ENCODE measurements at places on chromosomes 2 and 18.

DNA sequence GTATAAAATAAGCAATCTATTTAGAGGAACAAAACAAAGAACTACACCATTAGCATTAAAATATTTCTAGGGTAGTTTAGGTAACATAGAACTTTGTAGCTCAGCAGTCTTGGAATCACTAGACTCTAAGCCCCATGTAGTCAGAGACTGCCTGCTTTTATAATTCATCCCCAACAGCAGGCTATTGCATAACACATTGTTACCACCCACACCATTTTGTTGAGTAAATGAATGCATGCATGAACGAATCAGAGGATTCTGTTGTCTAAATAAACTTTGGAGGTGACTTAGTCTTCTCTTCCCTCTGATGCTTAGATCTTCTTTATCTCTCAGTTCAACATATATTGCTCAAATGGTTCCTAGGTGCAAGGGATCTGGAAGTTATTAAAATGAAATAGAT is 167.6 kb upstream of the TNP1 start:
- DNase-seq, result no peak

GRCh38 chr2:127176371-127177311 is 43.5 kb downstream of the CYP27C1 start:
- DNase-seq, result no peak

- DNase-seq, result no peak
These were observed 2.4 kb upstream of the DTNA start for GRCh38 chr18:34707670-34708069.

GRCh38 chr18:48884771-48885170 is 66.0 kb downstream of the SMAD7 start:
- DNase-seq, result no peak

DNA sequence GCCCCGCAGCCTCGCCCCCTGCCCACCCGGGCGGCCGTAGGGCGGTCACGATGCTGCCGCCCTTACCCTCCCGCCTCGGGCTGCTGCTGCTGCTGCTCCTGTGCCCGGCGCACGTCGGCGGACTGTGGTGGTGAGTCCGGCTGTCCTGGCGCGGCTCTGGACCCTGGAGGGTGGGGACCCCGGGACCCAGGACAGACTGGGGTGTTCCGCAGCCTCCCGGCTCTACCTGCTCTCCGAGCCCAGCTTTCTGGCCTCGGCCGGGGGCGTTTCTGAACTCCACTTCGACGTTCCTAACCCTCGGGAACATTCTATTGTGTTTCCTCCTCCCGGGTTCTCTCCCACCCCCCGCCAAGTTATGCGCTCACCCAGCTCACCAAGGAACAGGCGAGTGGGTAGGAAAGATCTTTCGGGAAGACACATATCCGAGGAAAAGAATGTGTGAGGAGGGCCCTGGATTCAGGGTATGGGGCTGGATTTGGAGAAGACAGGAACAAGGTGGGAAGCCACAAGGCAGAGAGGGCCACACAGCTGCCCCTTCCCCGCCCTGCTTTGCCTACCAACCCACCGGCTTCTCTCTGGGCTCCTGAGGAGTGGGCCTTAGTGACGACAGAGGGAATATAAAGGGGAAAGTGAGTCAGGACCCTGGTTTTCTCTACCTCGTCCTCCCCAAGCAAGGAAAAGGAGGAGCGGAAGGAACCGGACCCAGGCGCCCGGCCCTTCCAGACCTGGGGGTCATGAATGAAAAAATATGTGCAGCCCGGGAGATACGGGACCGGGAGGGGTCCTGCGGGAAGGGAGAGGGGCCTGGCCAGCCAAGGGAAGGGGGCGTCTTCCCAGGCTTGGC is 605 bp downstream of the WNT6 start:
- DNase-seq, result no peak

DNA sequence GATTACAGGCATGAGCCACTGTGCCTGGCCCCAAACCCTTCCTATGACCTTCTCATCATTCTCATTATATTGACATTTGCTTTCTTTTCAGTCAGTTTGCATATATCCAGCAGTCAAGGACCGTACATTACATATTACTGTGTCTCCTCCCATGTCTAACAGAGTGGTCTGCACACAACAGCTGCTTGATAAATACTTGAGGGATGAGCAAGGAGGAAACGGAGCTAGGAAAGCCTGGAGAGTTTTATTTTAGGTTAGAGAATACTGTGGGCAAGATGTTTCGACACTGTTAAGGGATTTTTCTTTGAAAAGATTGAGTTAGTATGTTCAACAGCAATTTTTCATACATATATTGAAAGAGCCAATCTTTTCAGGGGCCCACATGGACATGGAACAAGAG is 76.2 kb upstream of the CHRNA1 start:
- no peak for DNase-seq

- no peak for DNase-seq
These were observed 44.7 kb downstream of the PSD4 start for GRCh38 chr2:113218283-113219091.

DNA sequence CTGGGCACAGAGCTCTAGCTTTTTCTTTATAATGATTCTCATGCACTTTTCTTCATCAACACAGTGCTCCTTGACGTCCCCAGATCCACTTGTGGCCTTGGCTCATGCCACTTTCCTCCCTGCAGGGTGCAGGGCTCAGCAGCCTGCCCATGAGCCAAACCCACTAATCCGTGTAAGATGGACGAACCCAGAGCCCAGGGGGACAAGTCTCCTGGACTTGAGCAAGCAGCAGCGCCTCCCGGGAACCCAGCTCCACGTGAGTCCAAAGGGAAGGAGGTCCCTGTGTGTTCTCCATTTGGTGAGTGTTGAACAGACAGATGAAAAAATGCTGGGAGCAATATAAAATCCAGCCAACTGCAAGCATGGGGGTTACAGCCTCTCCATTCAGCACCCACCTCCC is 470.6 kb upstream of the HS6ST1 start:
- no peak for DNase-seq

- no peak for DNase-seq
These were observed 113.5 kb downstream of the COLEC12 start for GRCh38 chr18:386994-387393.

- DNase-seq, result no peak
These were observed 40.7 kb downstream of the DNER start for GRCh38 chr2:229673676-229674075.

GRCh38 chr18:36661999-36662398 is 166.8 kb downstream of the TPGS2 start:
- DNase-seq, result no peak

DNA sequence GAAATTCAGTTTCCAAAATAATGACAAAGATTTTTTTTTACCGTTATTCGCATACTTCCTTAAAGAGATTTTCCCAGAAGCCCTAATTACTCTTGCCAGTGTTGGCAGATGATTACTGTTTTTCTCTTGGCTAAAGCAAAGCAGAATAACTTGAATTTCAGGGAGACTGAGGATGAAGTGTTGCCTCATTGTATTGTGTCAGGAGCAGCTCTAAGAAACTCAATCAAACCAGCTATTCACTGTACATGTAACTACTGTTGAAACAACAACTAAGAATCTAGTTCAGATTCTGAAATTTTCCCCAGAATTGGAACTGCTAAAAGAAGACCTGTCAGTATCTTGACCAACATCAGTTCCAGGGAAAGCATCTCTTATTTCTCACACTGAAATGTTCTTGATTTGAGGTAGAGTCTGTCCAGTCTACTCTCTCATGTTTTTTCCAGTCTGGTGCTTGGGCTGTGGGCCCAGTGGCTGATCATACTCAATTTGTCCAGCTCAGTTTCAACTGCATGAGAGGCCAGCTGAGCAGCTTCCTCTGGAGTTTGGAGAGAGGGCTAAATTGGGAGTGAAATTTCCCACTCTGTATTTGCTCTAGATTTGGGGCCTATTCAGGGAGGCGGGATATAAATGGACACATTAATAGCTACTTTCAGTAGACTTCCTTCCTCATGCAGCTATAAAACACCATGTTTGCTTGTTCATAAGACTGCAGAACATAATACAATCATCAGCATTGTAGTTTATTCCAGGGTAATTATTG is 78.5 kb downstream of the PPP1R1C start:
- no peak for DNase-seq

GRCh38 chr2:182912518-182912915 is 46.1 kb upstream of the FRZB start:
- no peak for DNase-seq

DNA sequence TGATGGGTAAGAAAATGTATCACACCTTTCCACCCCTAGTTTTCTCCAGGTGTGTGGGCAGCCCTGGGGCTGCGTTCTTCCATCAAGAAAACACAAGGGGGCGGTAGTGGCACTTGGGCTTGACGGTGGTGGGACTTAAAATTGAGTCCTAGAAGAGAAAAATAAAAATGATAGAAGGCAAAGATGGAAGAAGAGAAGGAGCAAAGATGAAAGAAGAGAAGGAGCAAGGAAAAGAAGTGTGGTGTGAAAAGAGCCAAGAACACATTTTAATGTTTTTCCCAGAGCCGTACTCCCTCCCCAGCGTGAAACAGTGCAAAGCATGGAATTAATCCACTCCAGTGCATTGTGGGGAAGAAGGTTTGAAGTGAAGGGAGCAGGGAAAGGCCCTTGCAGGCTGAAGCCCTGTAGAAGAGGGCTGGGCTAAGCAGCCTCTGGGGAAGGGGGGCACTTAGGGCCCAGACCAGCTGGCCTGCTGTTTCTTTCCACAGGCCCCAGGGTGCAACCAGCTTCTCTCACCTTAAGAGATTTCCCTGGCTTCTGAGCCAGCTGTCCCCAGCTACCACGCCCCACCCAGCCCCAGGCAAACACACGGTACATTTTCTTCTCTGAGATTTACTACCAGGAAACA is 256.8 kb downstream of the RNF152 start:
- DNase-seq, result no peak

- no peak for DNase-seq
These were observed 13.3 kb downstream of the AGAP1 start for GRCh38 chr2:235506997-235507615.

DNA sequence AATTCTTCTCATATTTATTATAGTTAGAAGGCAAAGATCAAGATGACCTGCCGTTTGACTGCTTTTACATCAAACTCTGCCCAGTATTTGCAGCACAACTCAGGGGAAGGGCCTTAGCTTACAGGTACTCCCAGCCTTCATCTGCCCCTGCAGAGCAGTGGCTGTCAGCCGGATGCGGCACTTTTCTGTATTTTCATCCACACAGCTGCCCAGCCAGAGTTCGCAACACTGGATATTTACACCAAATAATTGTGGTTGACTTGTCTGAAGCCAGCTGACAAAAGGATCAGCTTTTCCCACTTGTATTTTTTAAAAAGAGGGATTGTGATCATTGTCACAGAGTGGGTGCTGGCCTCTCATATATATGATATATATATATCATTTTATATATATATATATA is 94.7 kb downstream of the FARSB start:
- no peak for DNase-seq

GRCh38 chr18:6776188-6776587 is 46.7 kb downstream of the ARHGAP28 start:
- no peak for DNase-seq

GRCh38 chr2:226475650-226476049 is 324.0 kb downstream of the IRS1 start:
- DNase-seq, result no peak

- no peak for DNase-seq
These were observed 13.3 kb upstream of the POLE4 start for GRCh38 chr2:74944987-74945787.

DNA sequence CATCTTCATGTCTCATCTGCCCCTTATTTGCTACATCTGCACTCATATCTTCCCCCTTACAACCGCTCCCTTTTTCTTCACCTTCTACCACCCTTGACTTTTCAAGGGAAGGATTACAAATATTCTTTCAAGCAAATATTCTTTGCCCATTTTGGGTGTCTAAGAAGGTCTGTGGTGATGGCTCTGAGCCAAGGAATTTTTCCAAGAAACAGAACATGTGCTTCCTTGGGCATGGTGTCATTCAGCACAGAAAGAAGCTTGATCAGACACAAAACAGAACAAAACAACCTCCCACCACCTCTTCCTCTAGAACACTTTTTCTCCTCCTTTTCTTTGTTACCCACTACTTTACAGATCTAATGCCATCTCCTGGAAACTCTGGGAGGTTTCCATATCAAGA is 313.7 kb downstream of the SATB2 start:
- DNase-seq, result no peak

DNA sequence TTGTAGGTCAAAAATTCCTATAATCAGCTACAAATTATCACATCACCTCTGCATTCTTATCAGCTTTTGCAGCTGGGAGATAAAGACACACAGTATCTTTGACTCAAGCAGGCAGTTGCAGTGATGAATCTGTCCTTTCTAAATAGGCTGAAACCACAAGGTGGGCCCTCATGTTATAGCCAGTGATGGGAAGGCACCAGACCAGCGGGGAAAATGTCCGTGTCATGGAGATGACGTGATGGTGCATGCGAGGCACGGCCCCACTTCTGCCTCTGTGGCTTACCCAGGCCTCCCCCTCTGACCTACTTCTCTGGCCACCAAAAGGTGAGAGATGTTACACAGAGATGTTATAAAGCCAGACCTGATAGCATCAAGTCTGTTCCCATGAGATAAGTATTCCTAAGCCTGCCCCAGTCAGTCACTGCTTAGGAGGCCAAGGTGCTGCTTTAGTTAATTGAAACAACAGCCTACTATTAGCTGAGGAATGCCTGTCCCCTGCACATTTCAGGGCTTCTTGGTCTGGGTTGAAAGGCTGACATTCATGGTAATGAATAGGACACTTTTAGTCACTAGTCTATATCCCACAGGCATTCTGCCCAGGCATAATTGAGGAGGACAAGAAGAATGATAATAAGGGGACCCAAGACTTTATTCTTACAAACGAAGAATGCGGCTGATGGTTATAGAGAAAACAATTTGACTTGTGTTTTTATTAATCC is 327.9 kb downstream of the LPIN1 start:
- DNase-seq, result no peak

DNA sequence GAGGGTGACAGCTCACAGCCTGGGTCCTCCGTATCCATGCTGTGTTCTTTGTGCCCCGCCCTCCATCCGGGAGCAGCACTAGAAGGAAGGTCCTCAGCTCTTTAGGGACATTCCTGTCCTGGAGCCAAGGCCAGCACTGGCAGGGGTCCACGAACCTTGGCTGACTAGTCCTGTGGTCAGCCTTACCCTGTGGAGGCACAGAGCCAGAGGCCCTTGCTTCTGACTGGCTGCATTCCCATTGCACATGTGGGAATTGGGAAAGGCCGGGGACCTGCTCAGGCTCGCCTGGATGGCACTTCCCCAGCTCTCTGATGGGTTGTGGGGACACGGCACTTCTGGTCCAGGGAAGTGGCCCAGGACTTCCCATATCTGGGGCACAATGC is 24.9 kb upstream of the RHOB start:
- DNase-seq, result no peak

GRCh38 chr2:158740127-158740526 is 55.0 kb upstream of the DAPL1 start:
- no peak for DNase-seq

GRCh38 chr18:28411806-28412205 is 234.9 kb upstream of the CDH2 start:
- DNase-seq, result no peak

All from stimulated activated CD4-positive, alpha-beta T cell treated with anti-CD3 and anti-CD28 coated beads, Interleukin-1b, Interleukin-23, amount 100 ng/mL, for 1 hour (primary cell).